ENCODE measurements at places on chromosomes 5 and 9.

GRCh38 chr9:93057703-93058354 is 672 bp upstream of the SUSD3 start:
- no peak for DNase-seq

GRCh38 chr5:119420169-119420568 is 32.1 kb upstream of the HSD17B4 start:
- no peak for DNase-seq

- DNase-seq: no peak
Measured at GRCh38 chr5:97919719-97920118, 736.7 kb upstream of the RIOK2 start.

- no peak for DNase-seq
Measured at GRCh38 chr9:38233343-38233742, 159.2 kb upstream of the ALDH1B1 start.

DNA sequence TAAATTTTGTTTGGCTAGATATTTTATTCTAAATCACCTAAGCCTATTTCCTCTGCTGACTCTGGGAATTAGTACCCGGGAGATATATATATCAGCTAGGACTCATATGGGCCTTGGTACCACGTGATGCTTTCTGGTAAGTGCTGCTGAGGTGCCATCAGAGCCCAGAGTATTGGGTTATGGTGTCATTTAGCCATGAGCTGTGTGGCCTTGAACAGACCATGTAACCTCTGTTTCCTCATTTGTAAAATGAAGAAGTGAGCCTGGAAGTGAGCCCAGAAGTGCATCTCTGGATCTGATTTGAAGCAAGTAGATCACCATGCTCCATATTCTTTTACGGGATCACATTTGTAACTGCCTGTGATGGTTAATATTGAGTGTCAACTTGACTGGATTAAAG is 126.1 kb downstream of the GPBP1 start:
- DNase-seq: no peak

DNA sequence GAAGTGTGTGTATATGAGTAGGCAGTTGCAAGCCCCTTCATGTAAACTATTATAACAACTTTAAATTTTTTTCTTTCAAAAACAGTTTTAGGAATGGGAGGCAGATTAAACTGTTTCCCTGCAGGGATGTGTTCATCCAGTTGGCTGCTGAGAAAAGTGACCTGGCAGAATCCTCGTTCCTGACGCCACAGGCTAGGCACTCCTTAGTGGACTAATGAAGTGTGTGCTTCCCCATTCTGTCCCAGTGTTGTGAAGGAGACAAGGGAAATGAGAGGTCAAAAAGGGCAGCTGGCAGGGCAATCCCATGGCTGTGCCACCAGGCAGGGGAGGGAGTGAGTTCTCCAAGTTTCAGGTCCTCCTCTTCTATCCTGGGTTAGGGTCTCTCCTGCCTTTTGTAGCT is 59.8 kb downstream of the FOXD1 start:
- DNase-seq: no peak

DNA sequence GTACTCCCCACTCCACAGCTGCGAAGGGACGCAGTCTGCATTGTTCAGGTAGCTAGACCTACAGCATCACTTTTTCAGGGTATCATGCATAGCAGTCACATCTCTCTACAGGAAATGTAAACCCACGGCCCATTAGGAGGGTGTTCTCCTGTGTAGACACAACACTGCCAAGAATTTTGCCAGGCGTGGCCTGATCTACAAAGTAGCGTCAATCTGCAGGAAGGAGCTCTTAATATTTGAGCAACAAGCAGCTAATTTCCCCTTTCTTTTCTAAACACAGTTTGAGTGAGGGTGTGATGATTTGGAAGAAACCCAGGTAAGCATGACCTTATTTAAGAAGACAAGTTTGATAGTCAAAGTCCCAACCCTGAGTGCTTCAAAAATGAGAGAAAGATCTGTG is 419.0 kb downstream of the GADD45G start:
- DNase-seq: no peak

DNA sequence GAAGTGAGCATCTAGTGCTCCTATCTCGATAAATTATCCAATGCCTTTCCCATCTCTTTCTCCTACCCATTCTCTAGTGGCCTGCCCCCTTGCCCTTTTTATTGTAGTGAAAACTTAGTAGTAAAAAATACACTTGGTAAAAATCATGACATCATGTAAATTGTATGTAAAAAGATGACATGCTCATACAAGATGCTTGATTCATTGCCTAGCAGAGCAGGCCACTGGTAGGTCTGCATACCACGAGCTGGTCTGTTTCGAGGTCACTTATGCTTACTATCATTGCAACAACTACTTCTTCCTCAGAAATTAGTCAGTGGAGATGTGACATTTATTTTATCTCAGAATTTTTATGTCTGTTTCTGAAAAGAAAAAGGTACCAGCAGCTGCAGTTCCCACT is 177.3 kb downstream of the C9orf152 start:
- no peak for DNase-seq

- DNase-seq: no peak
Measured at GRCh38 chr5:16891033-16891432, 45.1 kb downstream of the MYO10 start.

- DNase-seq: no peak
Measured at GRCh38 chr9:132287256-132287760, 67.5 kb downstream of the SETX start.

All from stimulated activated CD4-positive, alpha-beta T cell treated with anti-CD3 and anti-CD28 coated beads, TNF-alpha, amount 100 ng/mL, for 1 hour (primary cell).